Left ventricle myocardium superior (tissue), 1 donor: ENCODE measurements at places on chromosomes 6 and 20. TPM values are rescaled to one million over a fixed set of nuclear protein-coding genes. Genes with fewer than 3 reads are reported as not detected.

Gene DNMT3B
- 0.50 TPM for total RNA-seq

Gene UNC93A
- not detected for total RNA-seq

Gene BEND6
- 0.35 TPM for total RNA-seq

Gene ZNF831
- total RNA-seq = 0.17 TPM

Gene ZC3H12D
- total RNA-seq = 0.42 TPM

Gene FOXS1
- total RNA-seq = 1.3 TPM

Gene SLC17A1
- total RNA-seq = not detected

Gene WDR46
- total RNA-seq = 15.1 TPM

Gene RBM24
- total RNA-seq = 223 TPM

Gene DSTN
- 836 TPM for total RNA-seq

Gene CD40
- 6.7 TPM for total RNA-seq

Gene CST5
- not detected for total RNA-seq

Gene HMGCLL1
- 1.3 TPM for total RNA-seq

Gene C20orf141
- not detected for total RNA-seq

Gene SLC22A1
- 0.17 TPM for total RNA-seq

Gene DEFB132
- not detected for total RNA-seq

Gene NEURL2
- total RNA-seq = 5.8 TPM

Gene TSBP1
- total RNA-seq = not detected

Gene EGFL8
- 7.7 TPM for total RNA-seq

Gene PBOV1
- total RNA-seq = not detected

Gene WFDC12
- total RNA-seq = not detected

Gene HMGA1
- total RNA-seq = 51.9 TPM

Gene CD24
- 0.99 TPM for total RNA-seq

Gene ZNF451
- total RNA-seq = 23.7 TPM
